ENCODE measurements at places on chromosomes 3 and 15.

DNA sequence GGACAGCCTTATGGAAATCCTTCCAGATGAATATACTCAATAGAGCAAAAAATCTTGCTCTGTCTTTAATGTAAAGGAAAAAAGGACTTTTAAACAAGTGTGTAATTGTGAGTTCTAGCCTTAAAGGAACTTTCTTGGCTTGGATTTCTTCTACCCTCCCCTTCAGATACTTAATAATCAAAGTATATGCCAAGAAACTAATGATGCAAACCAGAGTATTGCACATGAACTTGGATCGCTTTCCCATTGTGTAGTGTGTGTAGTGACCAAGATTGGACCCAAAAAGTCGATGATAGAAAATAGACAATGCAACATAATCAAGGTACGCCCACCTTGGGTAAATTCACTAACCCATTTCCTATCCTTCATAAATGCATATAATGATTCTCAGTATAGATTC lies 123.8 kb downstream of the TIGIT start:
- DNase-seq, result no peak

DNA sequence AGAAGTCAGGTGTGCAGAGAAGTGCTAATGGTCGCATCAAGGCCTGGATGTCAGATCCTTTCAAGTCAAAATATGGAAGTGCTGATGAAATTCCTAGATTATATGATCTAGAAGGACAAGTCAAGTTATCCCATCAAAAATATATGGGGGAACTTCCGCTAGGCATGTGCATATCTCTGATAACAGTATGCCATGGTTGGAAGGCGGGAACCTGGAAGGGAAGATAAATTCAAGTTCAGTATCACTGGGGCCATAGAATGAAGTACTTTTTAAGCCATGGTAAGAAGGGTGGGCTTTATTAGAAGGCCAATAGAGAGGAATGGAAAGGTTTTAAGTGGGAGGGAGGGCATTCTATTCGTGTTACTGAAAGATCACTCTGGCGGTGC lies 38.3 kb downstream of the MITF start:
- DNase-seq, result no peak

DNA sequence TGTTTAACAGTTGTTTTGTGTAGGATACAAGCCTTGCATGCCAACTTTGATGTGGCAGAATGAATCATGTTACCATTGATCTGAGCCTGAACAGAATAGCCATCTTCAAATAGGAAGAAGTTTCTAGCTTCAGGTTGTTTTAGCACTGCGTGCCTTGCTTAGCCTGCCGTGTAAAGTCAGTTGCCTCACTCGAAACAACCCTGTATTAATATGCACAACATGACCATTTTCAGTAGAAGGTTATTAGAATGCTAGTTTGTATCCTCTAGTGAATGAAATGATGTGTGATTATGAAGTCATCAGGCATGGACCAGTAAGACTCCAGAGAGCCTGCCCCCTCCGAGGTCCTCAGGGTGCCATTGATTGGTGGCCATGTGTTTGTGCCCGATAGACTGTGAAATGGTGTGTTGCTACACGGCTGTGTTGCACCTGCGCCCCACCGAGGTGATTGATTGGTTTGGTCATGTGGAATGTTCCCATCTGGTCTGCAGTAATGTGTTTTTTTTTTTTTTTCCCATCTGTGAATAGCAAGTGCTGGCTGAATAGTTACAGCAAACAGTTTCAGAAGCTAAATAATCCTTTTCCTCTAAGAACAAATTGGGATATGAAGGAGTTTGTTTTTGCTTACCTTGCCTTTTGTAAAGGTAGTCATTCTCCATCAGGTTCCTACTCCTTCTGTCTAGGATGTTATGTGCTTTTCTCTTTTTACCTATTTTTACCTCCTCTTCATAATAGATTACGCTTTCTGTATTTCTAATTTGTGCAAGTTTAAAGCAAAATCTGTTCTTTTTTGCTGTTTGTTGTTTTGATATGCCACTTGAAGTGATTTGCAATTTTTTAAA lies 214.9 kb downstream of the TCF12 start:
- no peak for DNase-seq

GRCh38 chr3:188071636-188072035 lies 82.3 kb upstream of the LPP start:
- no peak for DNase-seq

- no peak for DNase-seq
Measured at GRCh38 chr15:77575203-77575934, 57.3 kb downstream of the LINGO1 start.

GRCh38 chr3:130841357-130841756 lies 52.5 kb upstream of the ATP2C1 start:
- no peak for DNase-seq

DNA sequence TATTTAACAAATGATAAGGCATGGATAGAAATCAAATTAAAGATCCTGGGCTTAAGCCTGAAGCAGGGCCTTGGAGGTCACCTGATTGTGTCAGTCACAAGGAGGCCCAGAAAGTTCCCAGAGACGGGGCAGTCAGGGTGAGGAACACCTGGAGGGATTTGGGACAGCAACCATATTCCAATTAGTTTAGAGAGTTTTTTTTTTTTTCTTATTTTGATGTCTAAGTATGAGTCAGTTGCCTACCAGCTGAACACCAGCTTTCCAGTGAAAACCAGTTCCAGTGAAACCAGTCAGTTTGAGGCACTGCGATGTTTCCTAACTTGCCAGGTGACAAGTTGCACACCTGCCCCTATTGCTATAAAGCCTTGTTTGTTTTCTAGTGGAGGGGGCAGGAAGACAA lies 350.7 kb upstream of the AZI2 start:
- no peak for DNase-seq

DNA sequence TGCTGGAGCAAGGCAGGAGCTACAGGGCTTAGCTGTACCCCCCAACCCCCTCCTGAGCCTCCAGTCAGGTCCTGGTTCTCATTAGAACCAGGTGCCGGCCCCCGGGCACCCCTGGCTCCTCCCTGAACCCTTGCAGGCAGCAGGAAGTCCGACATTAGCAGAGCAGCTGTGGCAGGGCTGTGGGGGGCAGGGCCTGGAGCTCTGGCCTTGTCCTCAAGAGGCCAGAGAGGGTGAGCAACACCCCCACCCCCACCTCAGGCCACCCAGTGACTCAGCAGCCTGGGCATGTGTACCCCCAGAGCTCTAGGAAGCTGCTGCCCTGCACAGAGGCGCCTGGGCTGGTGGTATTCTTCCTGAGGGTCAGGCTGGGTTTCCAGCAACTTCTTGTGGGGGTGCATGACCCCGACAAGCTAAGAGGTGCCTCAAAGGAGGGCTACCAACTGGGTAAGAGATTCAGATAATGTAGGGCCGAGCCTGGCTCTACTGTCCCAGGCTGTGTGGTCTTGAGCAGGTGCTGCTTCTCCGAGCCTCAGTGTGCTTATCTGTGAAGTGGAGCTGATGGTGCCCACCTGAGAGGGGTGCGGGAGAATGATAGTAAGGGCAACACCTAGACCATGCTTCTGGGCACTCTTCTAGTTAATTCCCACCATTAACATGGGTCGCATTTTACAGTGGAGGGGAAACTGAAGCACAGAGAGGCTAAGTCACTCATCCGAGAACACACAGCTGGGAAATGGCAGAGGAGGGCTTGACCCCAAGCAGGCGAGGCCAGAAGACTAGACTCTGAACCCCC lies 16.0 kb downstream of the H1-8 start:
- DNase-seq, result no peak

DNA sequence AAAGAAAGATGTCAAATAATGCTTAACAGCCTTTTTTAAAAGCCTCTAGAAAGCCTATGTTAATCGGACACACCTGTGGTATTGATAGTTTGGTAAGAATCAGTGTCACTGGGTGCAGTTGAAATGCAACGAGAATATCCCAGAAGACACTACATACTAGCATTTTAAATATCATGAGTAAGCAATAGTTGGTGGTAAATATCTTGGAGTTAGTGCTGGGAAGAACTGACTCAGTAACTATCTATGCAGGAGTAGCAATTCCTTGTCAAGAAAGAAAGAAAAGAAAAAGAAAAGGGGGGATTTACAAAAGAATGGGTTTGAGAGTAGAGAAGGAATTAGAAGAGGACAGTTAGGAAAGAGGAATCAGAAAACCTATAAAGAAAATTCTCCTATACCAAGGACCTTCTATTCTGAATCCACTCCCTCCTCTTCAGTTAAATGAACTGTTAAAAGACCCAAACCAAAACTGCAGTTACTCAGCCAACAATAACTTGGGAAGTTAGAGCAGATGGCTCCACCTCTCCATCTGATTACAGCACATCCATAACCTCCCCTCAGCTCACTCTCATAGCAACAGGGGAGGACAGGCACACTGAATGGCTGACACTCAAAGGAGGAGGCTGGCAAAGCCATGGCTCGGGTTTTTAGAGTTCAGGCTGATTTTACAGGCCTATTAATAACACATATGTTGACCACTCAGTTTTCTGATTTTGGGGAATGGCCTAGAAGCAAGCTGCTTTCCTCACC lies 207.6 kb upstream of the MDFIC2 start:
- DNase-seq, result no peak

- DNase-seq, result no peak
Measured at GRCh38 chr3:43388175-43388574, 101.8 kb downstream of the SNRK start.

DNA sequence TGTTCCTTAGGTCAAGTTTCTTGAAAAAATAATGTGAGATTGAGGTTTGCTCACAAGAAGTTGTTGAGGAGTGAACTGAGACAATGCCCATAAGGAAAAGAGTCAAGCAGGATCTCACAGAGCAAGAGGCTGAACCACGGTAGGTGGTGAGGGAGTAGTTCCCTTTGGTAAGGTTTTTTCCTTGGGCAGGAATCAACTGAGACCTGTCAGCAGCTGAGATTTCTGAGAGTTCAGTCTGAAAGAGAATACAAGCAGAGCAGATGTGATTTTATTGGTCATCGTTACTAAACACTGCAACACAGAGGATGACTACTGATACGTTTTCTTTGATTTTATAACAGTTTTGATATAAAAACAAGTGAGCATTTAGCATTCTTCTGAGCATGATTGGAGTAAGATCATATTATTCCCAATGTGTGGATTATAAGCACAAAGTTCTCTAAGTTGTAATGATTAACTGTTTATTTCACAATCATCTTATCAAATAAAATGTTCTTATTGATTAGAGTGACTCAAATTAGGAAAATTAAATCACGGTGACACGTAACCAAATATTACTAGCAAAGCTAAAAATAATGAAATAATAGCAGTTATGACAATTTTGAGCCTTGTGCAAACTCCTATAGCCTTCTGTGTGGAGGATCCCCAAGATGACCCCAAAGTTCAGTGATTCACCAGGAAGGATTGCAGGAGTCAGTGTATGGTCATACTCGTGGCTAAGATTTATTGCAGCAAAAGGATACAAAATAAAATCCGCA lies 346.2 kb upstream of the ZNF717 start:
- DNase-seq, result no peak

DNA sequence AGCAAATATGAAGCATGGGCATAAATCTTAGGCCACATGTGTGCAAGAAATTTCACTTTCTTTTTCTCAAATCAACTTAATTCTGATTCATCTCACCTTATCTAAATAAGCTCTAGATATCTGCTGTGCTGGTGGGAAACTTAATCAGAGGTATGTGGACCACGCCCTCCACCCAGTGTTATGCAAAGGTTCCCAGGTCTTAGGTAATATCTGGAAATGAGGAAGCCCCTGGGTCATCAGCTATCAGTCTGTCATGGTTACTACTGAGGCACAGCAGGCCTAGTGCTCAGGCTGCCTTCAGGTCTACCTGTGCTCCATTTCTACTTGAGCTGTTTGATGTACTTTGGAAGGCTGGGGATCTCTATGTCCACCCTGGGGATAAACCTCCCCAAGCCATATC lies 134.4 kb upstream of the KCNH8 start:
- DNase-seq, result no peak

DNA sequence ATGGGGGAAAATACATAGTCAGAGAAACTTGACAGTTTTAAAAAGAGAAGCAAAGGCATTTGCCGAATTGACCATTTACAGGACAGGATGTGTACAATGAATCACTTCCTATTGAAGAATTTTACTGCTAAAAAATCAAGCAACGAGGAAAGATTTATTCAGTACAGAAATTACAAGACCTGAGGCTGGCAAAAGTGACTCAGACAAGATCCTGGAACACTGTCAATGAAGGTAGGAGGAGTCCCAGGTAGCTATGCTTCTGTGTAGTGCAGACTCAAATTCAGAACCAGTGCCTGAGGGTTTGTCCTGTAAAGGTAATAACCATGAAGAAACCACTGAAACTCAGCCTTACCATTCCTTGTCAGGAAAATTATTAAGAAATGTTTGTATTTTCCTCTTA lies 120.9 kb downstream of the ZMAT3 start:
- DNase-seq, result no peak

DNA sequence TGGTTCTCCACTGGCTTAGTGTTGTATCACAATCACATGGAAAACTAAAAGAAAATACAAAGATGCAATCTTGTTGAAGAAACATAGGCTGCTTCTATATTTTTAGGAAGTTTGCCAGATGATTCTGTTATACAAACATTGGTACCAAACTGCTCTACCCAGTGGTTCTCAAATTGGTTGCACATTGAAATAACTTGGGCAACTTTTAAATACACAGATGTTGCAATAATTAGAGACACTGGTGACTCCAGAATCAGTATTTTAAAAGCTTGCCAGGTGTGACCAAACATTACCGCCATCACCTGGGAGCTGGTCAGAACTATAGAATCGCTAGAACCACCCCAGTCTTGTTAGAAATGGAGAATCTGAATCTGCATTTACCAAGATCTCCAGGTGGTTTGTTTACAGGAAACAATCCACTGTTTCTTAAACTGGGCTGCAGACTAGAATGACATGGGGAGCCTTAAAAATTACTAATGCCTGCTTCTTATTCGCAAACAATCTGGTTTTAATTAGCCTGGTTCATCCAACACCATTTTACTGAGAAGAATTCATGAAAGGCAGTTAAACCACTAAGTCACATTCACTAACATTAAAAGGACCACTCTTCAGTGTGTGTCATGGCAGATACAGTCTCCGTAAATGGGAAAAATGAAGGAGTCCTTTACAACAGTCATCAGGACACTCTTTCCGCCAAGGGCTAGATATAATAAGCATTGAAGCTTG lies 76.5 kb downstream of the ACAP2 start:
- DNase-seq, result no peak

DNA sequence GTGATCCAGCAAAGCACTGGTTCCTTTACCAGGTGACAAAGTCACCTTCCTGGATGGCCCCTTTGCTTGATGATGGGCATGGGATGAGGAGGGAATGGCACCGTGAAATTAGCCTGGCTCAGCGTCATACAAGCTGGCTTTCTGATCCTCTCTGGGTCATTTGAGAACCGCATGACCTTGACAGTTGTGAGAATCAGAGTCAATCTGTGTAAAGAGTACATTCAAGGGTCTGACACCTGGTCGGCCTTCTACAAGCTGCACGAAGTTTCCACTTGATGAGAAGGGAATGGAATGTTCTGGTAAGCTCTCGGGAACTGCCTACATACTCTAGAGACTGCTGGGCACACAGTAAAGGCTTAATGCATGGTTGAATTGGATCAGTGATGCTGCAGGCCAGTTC lies 319.8 kb upstream of the TLE3 start:
- no peak for DNase-seq

- no peak for DNase-seq
Measured at GRCh38 chr3:171278299-171278590, 182.0 kb downstream of the TNIK start.

Measured in uterus (tissue), 4 donors.